T-helper 2 cell treated with Interferon-gamma antibody and Interleukin-4, amounts not matched to agents 5 μg/mL and 100 μg/mL, for 36 hours (primary cell): ENCODE measurements at places on chromosomes 12 and 14.

GRCh38 chr12:129617849-129618248 is 286.0 kb downstream of the TMEM132D start:
- no peaks in the 10 kb centered on the region for H3K4me1 ChIP-seq
- no peak overlapping the region for H3K4me3 ChIP-seq

DNA sequence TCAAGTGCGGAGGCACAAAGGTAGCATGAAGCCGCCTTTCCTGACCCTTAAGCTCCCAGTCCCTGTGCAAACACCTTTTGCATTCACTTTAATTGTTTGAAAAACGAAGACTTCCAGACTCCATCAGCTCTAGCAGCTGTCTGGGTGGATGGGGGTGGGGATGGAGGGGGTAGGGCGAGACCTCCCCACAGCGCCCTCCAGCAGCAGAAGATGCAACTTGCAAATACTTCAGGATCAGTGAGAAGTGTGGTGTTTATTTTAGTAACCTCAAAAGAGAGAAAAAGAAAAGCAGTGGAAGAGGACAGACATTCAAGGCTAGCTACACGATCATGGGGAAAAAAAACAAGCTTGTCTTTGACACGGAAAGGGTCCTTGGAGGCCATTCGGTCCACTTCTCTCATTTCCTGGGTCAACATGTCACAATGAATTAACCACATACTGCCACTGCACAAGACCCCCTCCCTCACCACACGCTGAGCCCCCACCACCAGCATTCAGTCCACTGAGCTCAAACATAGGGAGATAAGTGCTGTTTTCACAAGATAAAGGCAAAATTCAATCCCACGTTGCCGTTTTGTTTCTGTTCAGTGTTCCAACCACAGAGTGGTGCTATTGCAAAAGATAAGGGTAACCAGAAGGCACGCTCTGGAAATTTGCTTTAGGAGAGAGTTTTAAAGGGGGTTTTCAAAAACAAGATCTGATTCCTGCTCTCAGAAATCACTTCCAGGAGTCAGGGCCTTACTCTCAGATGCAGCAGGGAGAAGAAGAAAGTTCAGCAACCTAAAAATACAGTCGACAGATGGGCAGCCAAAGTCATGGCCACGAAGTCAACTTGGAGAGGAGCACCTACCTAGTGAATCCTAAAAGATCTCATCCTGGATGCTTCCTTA is 3.3 kb upstream of the NTF3 start:
- DNase-seq, result no peak
- H3K4me3 ChIP-seq, result no peak overlapping the region
- H3K36me3 ChIP-seq, result no peaks in the 10 kb centered on the region
- H3K27ac ChIP-seq, result no peak overlapping the region

DNA sequence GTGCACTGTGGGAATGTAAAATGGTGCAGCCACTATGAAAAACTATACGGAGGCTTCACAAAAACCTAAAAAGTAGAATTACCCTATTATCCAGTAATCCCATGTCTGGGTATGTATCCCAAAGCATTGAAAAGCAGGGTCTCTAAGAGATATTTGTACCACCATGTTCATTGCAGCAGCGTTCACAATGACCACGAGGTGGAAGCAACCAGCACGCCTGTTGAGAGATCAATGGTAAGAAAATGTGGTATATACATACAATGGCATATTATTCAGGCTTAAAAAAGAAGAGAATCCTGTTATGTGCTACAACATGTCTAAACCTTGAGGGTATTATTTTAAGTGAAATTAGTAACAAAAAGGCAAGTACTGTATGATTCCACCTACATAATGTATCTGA is 910 bp upstream of the NOPCHAP1 start:
- peaks cover 20% of the 10 kb centered on the region for H3K27me3 ChIP-seq
- no peak overlapping the region for H3K27ac ChIP-seq
- peaks cover 25% of the 10 kb centered on the region for H3K36me3 ChIP-seq
- peaks cover 27% of the 10 kb centered on the region for H3K4me1 ChIP-seq

GRCh38 chr14:86481104-86481503 is 951.2 kb downstream of the FLRT2 start:
- no peak for DNase-seq
- no peaks in the 10 kb centered on the region for H3K36me3 ChIP-seq
- no peaks in the 10 kb centered on the region for H3K4me1 ChIP-seq
- no peaks in the 10 kb centered on the region for H3K27me3 ChIP-seq

- DNase-seq, result no peak
- no peaks in the 10 kb centered on the region for H3K4me1 ChIP-seq
- H3K36me3 ChIP-seq, result peaks cover 2% of the 10 kb centered on the region
- no peaks in the 10 kb centered on the region for H3K27me3 ChIP-seq
- H3K4me3 ChIP-seq, result no peak overlapping the region
Observed at GRCh38 chr12:2844786-2845185, 10.0 kb upstream of the NRIP2 start.

DNA sequence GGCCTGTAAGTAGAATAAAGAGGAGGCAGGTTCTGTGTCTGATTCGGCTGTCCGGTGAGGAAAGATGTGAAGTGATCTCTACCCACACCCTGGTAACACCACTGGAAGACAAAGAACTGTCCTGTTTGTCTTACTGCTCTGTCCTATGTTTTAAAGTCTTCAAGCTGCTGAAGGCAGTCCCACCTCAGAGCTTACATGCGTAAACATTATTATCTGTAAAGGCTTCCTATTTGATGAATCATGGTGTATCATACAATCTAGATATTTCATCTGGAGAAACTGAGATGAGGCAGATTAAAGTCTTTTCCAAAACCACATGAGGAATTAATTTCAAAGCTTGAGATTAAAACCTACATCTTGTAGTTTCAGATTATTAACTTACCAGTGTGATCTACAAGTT is 427.6 kb downstream of the ZFP36L1 start:
- no peak overlapping the region for H3K27ac ChIP-seq
- no peaks in the 10 kb centered on the region for H3K36me3 ChIP-seq
- peaks cover 11% of the 10 kb centered on the region for H3K4me1 ChIP-seq
- H3K27me3 ChIP-seq, result no peaks in the 10 kb centered on the region
- H3K4me3 ChIP-seq, result no peak overlapping the region
- no peak for DNase-seq

- H3K4me3 ChIP-seq, result no peak overlapping the region
- peaks cover 3% of the 10 kb centered on the region for H3K36me3 ChIP-seq
- DNase-seq, result no peak
- H3K27ac ChIP-seq, result no peak overlapping the region
- H3K4me1 ChIP-seq, result peaks cover 13% of the 10 kb centered on the region
- no peaks in the 10 kb centered on the region for H3K27me3 ChIP-seq
Observed at GRCh38 chr14:100484531-100485267, 102.5 kb downstream of the BEGAIN start.

GRCh38 chr12:89777733-89778379 is 69.2 kb upstream of the ATP2B1 start:
- H3K27me3 ChIP-seq, result peaks cover 4% of the 10 kb centered on the region
- H3K4me1 ChIP-seq, result no peaks in the 10 kb centered on the region
- H3K4me3 ChIP-seq, result no peak overlapping the region
- H3K27ac ChIP-seq, result no peak overlapping the region
- no peak for DNase-seq

DNA sequence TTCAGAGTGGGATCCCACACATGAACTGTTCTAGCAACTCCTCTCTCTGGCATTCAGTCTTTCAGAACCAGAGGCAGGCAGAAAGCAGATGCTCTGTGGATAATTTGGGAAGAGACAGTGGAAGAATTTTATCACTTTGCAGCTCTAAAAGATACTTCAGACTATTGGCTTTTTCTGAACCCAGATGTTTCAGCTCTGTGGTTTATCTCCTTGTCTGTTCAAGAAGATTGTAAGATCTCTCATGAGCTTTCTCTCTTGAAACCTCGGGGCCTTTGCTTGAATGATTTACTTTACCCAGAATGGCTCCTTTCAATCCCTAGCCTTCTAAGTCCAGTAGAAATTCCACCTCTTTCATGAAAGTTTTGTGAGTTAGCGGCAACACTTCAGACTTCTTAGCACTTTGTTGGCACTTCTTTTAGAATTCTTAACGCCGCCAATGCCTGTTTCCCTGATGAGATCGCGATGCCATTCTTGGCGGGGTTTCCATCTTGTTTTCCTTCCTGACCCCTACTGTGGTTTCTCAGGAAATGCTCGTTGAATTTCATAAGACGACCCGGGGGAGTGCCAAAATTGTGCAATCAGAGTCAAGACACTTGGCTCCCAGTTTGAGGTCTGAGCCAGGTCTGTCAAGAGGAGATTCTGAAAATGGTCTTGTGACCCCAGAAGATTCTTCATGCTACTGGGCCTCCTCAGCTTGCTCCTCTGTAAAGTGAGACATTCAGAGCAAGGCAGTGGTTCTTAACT is 107.0 kb upstream of the PRICKLE1 start:
- no peaks in the 10 kb centered on the region for H3K27me3 ChIP-seq
- H3K27ac ChIP-seq, result no peak overlapping the region
- H3K4me1 ChIP-seq, result no peaks in the 10 kb centered on the region
- H3K36me3 ChIP-seq, result no peaks in the 10 kb centered on the region
- H3K4me3 ChIP-seq, result no peak overlapping the region

- peaks cover 11% of the 10 kb centered on the region for H3K27me3 ChIP-seq
- no peak for DNase-seq
- no peak overlapping the region for H3K27ac ChIP-seq
- no peaks in the 10 kb centered on the region for H3K36me3 ChIP-seq
- H3K4me1 ChIP-seq, result peaks cover 11% of the 10 kb centered on the region
Observed at GRCh38 chr12:104384141-104384880, 72.4 kb upstream of the CHST11 start.

DNA sequence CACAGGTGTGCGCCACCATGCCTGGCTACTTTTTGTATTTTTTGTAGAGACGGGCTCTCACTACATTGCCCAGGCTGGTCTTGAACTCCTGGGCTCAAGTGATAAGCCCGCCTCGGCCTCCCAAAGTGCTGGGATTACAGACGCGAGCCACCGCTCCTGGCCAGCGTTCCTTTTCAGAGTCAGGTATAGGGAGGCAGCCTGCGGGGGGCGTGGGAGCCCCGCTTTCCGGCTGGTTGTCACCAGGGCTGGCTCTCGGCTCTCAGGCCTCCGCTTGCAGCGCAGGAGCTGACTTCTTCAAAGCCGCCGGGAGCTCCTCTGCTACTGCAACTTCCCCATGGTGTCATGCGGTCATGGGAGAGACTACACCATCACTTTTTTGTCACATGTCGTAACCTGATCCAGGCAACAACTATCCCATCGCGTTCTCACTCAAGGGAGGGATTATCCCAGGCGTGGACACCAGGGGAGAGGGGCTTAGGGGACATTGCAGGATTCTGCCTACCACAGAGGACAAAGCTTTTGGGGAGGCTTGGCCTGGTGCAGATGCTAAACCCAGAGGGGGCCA is 129.4 kb downstream of the SCARB1 start:
- no peak for DNase-seq
- H3K4me3 ChIP-seq, result no peak overlapping the region

DNA sequence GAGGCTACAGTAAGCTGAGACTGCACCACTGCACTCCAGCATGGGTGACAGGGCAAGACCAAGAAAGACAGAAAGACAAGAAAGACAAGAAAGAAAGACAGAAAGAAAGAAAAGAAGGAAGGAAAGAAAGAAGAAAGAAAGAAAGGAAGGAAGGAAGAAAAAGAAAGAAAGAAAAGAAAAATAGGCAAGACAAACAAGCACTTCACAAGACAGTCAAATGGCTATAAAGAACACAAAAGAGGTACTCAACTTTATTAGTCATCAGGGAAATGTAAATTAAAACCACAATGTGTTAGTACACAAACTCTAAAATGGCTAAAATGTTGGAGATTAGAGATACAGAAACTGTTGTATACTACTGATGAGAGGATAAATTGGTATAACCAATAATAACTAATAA is 6.6 kb downstream of the ATXN3 start:
- peaks cover 16% of the 10 kb centered on the region for H3K4me1 ChIP-seq
- H3K27me3 ChIP-seq, result no peaks in the 10 kb centered on the region
- no peak overlapping the region for H3K4me3 ChIP-seq
- no peak for DNase-seq
- no peak overlapping the region for H3K27ac ChIP-seq

DNA sequence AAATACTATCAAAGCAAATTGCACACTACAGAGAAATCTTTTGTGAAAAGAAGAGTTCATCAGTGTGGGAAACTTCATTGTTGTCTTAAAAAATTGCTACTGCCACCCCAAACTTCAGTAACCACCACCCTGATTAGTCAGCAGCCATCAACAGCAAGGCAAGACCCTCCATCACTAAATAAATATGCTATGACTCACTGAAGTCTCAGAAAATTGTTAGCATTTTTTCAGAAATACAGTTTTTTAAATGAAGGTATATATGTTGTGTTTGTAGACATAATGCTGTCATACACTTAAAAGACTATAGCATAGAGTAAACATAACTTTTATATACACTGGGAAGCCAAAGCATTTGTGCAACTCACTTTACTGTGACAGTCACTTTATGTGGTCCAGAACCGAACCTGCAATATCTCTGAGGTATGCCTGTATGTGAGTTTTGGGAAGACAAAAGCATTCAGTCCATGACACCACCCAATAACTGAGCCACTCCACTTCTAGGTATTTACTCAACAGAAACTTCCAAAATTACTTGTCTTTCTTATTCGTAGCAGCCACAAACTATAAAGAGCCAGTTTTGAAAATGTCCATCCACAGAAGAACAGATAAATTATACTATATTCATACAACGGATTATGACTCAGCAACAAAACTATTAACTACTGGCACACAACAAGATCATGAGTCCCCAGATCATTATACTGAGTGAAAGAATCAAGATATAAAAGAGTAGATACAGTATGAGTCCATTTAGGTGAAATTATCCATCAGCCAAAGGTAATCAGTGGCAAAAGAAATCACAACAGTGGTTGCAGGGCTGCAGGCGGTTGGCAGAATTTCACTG is 649.6 kb downstream of the BCL11B start:
- no peak for DNase-seq
- no peak overlapping the region for H3K4me3 ChIP-seq
- H3K36me3 ChIP-seq, result no peaks in the 10 kb centered on the region
- H3K27ac ChIP-seq, result no peak overlapping the region

DNA sequence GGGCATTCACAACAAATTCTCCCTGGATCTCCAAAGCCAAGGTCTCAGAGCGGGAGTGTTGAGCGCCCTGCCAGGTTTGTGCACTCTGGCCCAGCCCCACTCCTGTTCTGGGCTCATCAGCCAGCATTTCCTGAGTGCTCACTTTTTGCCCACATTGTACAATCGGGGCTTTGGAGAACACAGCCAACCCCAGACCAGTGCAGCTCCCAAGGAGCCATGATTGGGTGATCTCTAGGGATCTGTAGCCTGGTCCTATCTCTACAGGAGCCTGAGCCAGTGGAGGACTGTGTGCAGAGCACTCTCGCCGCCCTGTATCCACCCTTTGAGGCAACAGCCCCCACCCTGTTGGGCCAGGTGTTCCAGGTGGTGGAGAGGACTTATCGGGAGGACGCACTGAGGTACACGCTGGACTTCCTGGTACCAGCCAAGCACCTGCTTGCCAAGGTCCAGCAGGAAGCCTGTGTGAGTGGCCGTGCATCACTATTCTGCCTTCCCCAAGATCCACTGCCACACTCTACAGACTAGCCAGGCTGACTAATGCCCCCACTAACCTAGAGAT is 2.8 kb downstream of the ARHGEF40 start:
- H3K27ac ChIP-seq, result no peak overlapping the region
- H3K36me3 ChIP-seq, result no peaks in the 10 kb centered on the region
- H3K4me1 ChIP-seq, result peaks cover 22% of the 10 kb centered on the region
- DNase-seq, result no peak
- peaks cover 55% of the 10 kb centered on the region for H3K27me3 ChIP-seq
